ENCODE measurements at places on chromosomes 16 and 17.

DNA sequence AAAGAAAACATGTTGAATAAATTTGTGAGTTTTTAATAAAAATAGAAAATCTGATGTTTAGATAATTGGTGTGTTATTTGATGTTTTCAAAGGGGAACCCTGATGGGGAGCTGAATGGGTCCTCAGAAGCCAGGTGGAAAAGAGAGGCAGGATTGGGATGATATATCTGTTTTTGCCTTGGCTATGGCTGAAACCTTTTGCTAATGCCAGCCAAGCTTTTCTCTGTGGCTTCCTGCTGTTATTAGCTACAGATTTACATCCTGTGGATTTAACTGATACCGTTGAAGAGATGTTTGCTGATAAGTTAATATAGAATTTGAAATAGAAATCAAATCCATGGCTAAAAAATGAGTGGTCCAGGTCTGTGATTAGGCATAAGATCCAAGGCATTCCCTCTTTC, 4.2 kb upstream of the AATF start:
- DNase-seq: no peak

DNA sequence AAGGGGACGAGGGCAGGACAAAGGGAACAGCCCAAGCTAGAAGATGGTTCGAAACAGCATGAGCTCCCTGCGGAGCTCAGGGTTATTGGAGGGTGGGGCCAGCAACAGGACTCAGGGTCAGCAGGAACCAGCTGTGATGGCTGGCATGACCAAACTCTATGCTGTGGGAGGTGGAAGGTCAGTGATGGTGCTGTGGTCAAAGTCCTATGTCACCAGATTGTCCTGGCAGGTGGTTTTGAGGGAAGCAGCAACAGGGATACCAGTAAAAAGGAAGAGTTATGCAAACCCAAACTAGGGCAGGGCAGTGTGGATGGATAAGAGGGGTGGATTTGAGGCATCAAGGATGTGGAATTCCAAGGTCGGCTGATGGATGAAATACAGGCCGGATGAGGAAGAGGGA, 32.4 kb downstream of the CACNG4 start:
- no peak for DNase-seq

DNA sequence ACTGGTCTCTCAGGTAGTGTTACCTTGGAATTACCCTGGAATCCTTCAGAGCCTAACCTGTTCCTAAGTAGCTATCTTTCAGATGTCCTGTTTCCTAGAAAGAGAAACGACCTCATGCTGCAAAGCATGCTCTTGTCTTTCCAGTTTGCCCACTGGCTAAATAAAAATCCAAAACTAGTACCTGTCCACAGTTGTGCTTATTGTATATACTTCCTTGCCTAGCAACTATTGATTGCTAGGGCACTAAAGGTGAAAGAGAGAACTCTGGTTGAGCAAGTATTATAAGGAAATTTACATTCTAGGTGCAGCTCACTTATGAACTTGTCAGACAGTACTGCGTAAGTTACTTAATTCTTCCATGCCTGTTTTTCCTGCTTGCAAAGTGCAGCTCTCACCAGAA, 38.5 kb downstream of the LIG3 start:
- no peak for DNase-seq

DNA sequence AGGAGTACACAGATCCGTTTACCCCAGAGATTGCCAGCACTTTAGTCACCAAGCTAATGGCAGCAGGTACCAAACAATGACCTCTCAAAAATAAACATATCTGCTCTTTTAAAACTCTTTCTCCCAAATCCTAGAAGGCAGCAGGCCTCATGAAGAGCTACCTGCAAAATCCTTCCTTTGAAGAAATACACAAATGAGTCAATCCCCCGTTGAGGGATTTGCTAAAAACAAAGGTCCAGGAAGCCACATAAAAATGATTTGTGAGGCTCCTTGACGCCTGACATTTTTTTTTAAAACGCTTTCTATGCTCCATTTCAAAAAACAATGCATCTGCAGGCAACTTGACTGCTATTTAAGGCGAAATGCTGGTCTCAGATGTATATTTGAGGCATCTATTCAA, 58.2 kb downstream of the NACA2 start:
- DNase-seq: no peak

DNA sequence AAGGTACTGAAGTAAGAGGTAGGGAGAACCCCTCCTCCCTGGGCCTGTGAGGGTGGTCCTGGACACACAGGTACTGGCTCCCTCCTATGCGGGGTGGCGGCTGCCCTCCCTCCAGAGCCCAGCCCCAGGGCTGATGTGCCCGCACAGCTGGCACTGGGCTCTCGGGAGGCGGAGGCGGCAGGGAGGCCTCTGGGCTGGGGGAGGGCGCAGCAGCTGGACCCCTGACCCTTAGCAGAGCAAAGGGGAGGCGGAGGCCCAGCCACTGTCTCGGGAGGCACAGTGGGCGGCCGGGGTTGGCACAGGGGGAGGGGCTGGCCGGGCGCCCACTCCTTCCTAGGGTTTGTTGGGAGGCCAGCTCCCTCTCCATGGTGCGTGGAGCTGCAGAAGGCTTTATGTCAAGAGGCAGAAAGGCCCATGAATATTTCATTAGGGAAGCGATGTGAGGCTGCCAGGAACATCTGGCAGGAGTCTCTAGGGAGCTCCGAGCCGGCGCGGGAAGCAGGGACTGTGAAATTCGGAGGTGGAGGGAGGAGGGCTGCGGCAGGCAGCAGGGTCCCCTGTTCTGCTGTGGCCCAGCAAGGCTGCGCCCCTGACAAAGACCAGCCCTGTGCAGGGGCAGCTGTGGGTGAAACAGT, 44.1 kb upstream of the ACSF3 start:
- DNase-seq: no peak

DNA sequence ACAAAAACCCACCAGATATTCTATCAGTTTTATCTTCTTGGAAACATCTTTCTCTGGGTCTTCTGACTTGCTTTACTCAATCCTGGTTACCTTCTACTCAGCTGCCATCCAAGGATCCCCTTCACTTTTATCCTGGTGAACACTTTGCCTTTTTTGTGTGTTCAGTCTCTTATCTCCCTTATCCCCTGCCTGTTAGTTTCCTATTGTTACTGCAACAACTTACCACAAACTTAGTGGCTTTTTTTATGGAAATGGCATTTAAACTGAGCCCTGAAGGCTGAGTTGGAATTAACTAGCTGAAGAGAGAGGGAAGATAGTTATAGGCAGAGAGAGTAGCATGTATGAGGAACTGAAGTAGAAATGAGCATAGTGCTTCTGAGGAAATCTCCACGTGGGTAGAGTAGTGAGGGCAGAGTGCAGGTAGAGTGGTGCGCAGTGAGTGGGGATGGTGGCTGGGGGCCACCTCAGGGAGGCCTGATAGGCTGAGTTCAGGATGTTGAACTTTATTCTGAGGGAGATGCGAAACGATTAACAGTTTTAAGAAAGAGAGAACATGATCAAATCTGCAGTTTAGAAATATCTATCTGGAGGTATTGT, 26.3 kb downstream of the TANGO6 start:
- no peak for DNase-seq

DNA sequence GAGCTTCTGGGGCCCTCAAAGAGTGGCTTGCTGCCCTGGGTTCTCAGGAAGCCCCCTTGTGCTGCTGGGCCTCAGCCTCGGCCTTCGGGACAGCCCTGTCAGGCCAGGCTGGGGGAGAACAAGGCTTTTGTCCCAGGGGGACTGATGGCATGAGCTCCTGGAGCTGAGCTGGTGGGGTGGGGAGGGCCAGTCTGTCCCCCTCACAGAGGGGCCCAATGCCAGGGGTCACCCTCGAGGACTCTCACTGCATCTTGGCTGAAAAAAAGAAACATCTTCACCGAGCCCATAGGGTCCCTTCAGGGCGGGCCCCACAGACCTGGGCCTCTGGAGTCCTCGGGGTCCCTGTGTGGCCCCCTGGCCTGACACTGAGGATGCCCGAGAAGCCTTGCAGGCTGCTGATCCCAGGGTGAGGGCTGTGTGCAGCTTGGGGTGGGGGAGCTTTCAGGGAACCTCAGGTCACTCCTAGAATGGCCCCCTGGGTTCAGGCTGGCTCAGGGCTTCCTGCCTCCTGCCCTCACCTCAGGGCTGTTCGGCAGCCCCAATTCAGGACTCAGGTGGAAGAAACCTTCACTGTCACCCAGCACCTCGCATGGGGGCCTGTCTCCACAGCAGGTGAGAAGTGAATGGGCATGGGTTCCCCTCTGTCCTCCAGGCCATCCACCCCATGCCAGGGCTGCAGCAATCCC, 90.5 kb downstream of the TNFRSF13B start:
- DNase-seq: no peak

Measured in NCI-H146 (cell line).